ENCODE measurements at places on chromosomes 4 and X.

GRCh38 chr4:5712517-5712916 lies 1.5 kb downstream of the EVC start:
- DNase-seq = no peak

- no peak for DNase-seq
Measured at GRCh38 chr4:103075435-103075893, 1.1 kb downstream of the SLC9B2 start.

DNA sequence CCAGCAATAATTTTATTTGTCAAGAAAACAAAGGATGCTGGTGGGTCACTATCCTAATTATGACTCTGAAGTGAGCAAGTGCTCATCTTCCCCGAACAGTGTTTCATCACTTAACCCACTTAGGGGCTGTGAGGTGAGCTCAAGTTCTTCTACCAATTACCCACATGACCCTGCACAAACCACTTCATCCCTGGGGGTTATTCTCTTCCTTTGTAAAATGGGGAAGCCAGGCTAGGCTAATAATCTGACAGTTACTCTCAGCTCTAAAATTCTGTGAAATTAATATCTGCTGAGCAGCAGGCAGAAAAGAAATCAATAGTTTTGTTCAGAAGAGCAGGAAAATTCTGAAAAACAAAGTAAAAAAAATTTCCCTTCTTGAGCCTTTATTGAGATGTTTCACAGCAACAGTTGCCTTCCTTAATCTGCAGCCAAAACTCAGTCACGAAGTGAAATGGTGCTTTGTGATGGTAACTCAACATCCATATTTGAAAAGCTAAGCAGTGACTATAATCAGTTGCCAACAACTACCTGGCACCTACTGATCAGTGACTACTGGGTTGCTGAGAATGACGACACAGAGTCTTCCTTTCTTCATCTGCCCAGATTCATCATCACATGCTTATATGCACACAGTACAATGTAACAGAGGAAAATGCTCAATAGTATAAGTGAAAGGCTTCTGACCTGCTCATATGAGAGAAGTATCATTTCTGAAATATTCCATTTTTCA lies 24.1 kb downstream of the ATP8A1 start:
- no peak for DNase-seq

- no peak for DNase-seq
Measured at GRCh38 chr4:3411676-3412075, 30.1 kb upstream of the HGFAC start.

DNA sequence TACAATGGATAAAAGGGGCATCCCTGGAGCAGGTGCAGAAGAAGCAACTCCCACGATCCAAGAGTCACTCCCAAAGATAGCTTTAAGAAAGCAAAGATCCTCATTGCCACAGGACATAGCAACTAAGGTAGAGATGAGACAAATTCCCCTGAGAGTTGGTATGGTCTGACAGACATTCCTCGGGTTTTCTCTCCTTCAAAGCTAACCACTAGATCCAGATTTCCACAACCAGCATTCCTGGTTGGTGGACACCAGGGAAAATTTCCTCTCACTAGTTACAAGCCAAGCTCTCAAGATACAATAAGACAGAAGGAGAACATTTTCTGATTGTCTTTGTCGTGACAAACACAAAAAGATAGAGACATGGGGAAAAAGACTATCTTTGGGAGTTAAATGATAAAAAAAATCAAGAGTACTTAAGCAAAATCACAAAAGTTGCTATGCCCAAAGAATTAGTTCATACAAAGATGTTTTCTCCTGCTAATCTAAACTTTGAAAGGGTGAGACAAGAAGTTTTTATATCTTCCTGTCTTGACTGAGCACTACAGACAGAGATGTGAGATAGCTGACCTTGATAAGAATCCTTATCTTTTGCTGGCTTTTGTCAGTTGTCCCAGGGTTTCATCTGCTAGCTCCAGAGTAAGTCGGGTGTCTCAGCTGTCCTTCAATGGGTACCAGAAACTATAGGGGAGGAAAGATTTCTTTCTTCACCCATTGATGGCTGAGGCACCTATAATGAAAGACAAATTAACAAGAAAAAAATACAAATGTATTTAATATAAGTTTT lies 200.5 kb downstream of the CENPC start:
- DNase-seq = no peak

DNA sequence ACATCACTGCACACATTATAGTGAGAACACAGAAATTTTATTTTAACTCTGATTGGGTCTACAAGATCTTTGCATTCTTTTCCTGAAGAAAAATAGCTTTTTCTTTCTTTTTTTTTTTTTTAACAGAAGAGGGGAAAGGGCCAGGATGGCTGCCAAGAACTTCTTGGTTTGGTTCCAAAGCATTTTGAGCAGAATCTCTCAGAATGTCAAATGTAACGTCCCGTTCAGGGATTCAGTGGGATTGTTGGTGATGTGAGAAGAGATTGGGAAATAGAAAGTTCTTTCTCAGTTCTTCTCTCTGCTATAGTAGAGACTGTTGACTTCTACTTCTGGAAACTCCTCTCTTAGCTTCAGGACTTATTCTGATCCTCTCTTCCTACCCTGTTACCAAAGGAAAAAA lies 70.9 kb upstream of the CBR4 start:
- no peak for DNase-seq
